ENCODE measurements at places on chromosomes 1 and 21. TPM values are rescaled to one million over a fixed set of nuclear protein-coding genes. Genes with fewer than 3 reads are reported as not detected.

Gene SLAMF9
- total RNA-seq: not detected

Gene LCE3D
- total RNA-seq: not detected

Gene PRAMEF7
- total RNA-seq: not detected

Gene C1QTNF12
- total RNA-seq: not detected

Gene MR1
- 0.24 TPM for total RNA-seq

Gene IGSF9
- 0.06 TPM for total RNA-seq

Gene ARTN
- 3.0 TPM for total RNA-seq

Gene MFAP2
- total RNA-seq: 24.1 TPM

Gene SPATA6
- total RNA-seq: 3.0 TPM

Gene ERVH48-1
- not detected for total RNA-seq

Gene PDZK1IP1
- total RNA-seq: not detected

Gene FGR
- total RNA-seq: not detected

Gene ZSCAN20
- 7.2 TPM for total RNA-seq

Gene C4BPA
- total RNA-seq: 0.06 TPM

Gene CFAP74
- not detected for total RNA-seq

Gene KRTAP24-1
- total RNA-seq: not detected

Gene KRTAP23-1
- not detected for total RNA-seq

Gene BRINP3
- not detected for total RNA-seq

Gene MTARC1
- 1.5 TPM for total RNA-seq

Gene ANKRD34A
- 0.69 TPM for total RNA-seq

Gene CFH
- 84.2 TPM for total RNA-seq

Gene LCE1C
- total RNA-seq: not detected

Gene SFPQ
- 387 TPM for total RNA-seq

Gene LORICRIN
- total RNA-seq: not detected

Gene AQP10
- not detected for total RNA-seq

Gene GREM2
- 0.03 TPM for total RNA-seq

Gene KLHDC7A
- not detected for total RNA-seq

Gene ENAH
- 206 TPM for total RNA-seq

Gene TIE1
- 1.5 TPM for total RNA-seq

Gene PROK1
- not detected for total RNA-seq

Gene SMYD3
- total RNA-seq: 18.1 TPM

Gene CD52
- not detected for total RNA-seq

Gene ITGB3BP
- total RNA-seq: 149 TPM

Measured in SJCRH30 (cell line).